NCI-H82 (cell line): ENCODE measurements at places on chromosomes 6 and 20.
A peak's percentile ranks its signal among the peaks of the same experiment; 100 is the strongest.

GRCh38 chr6:31874836-31875572, 3.8 kb downstream of the SLC44A4 start:
- no peak for DNase-seq

GRCh38 chr6:116307001-116307400, 27.3 kb upstream of the TSPYL1 start:
- no peak for DNase-seq

DNA sequence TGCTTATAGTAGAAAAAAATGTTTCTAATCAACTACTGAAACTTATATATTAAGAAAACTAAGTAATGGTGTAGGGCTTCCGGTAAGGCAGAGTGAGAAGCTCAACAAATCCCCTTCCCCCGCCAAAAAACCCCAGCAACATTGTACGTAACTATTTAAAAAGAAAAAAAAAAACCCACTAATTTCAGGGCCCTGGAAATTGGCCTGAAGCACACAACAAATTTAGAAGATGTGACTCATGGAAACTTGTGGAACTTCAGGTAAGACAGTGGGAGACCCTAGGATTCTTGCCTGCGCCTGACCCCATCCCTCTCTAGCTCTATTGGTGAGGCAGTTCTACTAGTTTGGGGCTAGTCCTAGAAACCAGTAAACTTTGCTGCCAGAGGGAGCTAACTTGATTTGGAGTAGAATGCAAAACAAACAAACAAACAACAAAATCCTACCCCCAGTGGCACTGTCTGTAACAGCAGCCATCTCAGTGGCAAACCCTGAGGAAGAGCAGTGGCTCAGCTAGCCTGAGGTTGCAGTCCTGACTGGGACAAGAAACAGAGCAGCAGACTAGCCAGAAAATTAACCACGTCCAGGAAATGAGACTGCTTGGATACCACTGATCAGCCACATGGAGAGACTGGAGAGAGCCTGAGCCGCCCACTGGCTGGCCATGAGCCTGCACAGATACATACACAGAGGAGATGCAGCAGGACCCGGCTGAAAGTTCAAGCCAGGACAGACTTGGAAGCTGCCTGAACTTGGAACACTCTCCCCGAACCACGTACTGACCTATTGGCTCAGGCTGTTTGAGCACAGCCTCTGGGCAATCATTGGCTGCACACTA, 135.1 kb downstream of the TBXT start:
- DNase-seq, result no peak

DNA sequence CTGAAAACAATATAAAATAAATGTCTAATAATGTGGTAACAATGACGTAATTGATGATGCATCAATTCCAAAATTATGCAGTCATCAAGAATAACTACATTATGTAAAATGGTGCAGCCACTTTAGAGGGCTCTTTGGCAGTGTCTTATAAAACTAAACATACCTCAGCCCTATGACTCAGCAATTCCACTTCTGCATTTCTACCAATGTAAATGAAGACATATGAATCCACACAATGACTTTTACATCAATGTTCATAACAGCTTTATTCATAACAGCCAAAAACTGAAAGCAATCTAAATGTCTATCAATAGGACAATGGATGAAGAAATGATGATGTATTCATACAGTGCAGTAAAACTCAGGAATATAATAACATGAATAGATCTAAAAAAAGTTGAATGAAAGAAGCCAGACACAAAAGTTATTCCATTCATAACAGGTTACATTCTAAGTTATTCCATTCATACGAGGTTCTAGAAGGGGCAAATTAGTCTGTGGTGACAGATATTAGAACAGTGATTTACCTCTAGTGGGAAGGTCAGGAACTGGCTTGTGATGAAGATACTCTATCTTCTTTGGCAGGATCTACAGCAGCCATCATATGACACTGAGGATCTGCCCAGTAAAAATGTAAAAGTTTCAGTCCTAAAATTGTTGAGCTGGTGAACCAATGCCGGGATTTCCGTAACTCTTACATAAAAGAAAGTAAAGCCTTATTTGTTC, 396.1 kb downstream of the PLCB1 start:
- no peak for DNase-seq

DNA sequence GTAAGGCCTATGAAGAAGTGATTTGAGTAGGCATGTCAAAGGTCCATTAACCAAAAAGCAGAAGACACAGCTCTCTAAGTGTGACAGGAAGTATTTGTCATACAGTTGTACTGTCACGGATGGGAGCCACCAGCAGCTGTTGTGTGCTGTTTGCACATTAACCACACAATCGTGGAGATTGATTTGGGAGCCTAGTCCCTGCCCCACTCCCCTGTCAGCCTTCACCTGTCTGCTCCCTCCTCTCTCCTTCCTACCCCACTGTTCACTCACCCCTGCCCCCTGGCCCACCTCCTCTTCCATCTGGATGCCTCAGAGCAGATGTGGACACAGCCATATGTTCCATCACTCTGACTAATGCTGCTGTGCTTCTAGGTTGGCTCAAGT, 124.7 kb upstream of the SPACA1 start:
- DNase-seq, result peak; percentile 47

GRCh38 chr6:142846883-142847287, 98.1 kb downstream of the HIVEP2 start:
- DNase-seq, result peak; percentile 85

- DNase-seq, result peak; percentile 21
These were observed 598.3 kb upstream of the HS3ST5 start for GRCh38 chr6:114941078-114941477.

DNA sequence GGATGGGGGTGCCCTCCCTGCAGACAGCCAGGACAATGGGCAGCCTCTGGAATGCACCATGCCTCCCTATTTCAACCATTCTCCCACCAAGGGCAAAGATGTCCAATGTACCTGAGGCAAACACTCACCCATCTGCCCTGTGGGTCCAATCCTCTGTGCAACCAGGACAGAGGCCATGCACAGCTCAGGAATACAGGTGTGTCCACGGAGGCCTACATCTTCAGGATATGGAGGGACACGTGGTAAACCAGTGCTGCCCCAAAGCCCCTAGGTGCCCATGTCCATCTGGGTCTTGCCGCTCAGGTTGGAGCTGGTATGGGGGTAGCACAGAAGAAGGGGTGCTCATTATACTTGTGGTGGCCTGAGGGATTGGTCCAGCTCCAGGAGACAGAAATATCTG, 20.4 kb upstream of the TAF8 start:
- no peak for DNase-seq

- DNase-seq, result no peak
These were observed 5.2 kb upstream of the RSPH4A start for GRCh38 chr6:116611056-116611455.

GRCh38 chr6:130946076-130946475, 117.0 kb downstream of the EPB41L2 start:
- DNase-seq, result no peak

DNA sequence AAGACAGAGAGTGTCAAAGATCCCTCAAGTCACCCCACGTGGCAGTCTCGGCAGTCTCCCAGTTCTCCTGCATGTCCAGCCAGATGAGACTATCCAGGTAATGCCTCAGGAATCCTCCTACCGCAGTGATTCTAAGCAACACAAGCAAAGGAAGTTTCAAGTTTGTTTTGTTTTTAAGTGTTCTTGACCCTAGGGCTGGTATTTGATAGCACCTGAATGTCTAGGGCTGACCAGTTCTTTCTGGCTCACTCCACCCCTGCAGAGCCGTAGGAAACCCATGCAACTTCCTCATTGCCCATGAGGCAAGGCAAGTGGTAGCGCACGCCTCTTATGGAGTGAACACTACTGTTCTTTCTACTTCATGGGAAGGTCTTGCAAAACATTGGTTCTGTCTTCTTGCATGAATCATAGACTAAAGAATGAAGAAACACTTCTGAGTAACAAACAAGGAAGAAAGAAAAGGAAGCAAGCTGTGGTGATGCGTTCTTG, 24.8 kb upstream of the FOXQ1 start:
- no peak for DNase-seq

DNA sequence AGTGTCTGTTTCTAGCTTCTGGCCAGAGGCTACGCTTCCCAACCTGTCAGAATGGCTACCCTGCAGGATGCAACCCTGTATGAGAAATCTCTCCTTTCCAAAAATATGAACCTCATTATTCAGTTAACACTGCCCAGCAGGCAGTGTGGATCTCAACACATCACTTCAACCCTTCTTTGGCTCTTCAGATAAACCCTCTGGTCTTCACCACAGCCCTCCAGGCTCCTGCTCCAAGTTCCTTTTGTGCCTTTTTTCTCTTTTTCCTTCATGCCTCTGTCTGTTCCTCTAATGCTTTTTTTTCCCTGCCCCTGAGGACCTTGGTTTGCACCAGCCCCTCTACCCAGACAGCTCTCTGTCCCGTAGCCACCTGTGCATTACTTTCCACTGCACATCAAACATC, 207.4 kb downstream of the MYLK4 start:
- no peak for DNase-seq

GRCh38 chr6:106413016-106413415, 52.5 kb downstream of the CRYBG1 start:
- no peak for DNase-seq

GRCh38 chr6:166637812-166638572, 10.9 kb upstream of the RPS6KA2 start:
- DNase-seq, result no peak

- DNase-seq, result peak; percentile 58
These were observed 548 bp upstream of the TMEM74B start for GRCh38 chr20:1185316-1185741.

DNA sequence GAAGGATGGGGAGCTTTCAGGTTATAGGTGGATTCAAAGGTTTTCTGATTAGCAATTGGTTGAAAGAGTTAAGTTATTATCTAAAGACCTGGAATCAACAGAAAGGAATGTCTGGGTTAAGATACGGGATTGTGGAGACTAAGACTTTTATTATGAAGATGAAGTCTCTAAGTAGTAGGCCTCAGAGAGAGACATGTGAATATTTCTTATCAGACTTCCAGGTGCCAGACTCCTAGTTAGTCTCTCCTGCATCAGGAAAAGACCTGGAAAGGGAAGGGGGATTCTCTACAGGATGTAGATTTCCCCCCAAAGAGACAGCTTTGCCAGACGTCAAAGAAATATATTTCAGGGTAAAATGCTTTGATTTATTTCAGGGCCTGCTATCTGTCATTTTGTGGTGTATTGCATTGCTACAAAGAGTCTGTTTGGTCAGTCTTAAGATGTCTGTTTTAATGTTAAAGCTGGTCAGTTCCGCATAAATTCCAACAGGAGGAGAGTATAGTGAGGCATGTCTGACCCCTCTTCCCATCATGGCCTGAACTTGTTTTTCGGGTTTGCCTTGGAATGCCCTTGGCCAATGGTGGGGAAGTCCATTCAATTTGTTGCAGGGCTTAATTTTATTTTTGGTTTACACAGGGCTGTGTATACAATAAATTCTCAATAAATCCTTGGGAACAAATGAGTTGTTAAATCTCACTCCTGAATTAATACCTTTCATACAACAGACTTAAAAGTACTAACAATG, 103.4 kb upstream of the RALGAPA2 start:
- DNase-seq, result no peak

DNA sequence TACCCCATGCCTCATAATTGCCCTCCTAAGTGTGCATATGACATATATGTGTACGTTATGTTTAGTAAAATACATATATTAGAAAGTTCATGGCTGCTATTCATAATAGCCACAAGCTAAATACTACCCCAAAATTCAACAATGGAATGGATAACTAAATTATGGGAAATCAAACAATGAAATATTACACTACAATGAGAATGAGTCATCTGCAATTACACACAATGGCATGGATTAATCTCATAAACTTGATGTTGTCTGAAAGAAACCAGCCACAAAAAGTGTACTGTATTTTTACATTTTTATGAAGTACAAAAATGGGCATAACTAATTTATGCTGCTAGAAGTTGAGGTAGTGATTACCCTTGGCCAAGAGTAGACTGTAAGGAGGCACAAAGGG, 477.0 kb downstream of the HAO1 start:
- DNase-seq, result no peak

GRCh38 chr20:17499041-17499440, 32.1 kb downstream of the BFSP1 start:
- no peak for DNase-seq

- DNase-seq, result peak; percentile 76
These were observed 38.7 kb downstream of the NCR2 start for GRCh38 chr6:41373919-41374617.

- no peak for DNase-seq
These were observed 93.8 kb upstream of the CD93 start for GRCh38 chr20:23179766-23180403.
